ENCODE measurements at places on chromosomes 3 and 15.

GRCh38 chr3:19539518-19540392 is 391.4 kb downstream of the KCNH8 start:
- DNase-seq, result no peak

- no peak for DNase-seq
Measured at GRCh38 chr15:80585544-80586018, 109.5 kb upstream of the ABHD17C start.

DNA sequence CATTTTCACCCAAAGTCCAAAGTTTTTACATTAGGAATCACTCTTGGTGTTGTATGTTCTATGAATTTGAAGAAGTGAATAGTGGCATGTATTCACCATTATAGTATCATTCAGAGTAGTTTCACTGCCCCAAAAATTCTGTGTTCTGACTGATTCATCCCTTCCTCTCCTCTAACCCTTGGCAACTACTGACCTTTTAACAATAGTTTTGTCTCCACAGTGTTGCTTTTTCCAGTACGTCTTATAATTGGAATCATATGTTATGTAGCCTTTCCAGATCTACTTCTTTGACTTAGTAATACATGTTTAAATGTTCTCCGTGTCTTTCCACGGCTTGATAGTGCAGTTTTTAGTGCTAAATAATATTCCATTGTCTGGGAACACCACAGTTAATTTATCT is 379.0 kb upstream of the SGO1 start:
- no peak for DNase-seq

DNA sequence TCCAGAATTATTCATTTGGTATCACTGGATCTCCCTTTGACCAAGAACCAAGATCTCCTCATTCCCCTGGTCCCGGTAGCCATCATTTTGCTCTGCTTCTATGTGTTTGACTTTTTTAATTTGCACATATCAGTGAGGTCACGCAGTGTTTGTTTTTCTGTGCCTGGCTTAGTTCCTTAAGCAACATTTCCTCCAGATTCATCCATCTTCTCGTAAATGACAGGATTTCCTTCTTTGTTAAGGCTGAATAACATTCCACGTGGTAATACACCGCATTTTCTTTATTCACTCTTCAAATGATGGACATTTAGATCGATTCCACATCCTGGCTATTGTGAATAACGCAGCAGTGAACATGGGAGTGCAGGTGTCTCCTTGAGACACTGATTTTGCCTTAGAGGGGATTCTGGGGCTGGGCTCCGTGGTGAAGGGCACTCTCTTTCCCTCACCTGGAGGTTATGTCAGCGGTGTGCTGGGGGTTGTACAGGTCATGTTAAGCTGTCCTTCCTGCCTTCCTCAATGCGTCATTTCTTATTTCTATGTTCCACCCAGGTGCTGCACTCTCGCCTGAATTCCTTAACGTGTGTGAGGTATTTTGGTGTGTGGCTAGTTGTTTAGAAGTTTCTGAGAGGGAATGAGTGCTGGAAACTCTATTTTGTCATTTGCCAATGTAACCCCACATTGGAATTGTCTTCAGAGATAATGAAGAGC is 212.2 kb downstream of the LPP start:
- no peak for DNase-seq

GRCh38 chr3:145639003-145639606 is 521.9 kb downstream of the PLOD2 start:
- DNase-seq, result no peak
